Fibroblast of skin of left quadriceps (primary cell): ENCODE measurements at places on chromosomes 1 and 21.

- DNase-seq = no peak
Measured at GRCh38 chr1:87045761-87046304, 131.4 kb downstream of the HS2ST1 start.

DNA sequence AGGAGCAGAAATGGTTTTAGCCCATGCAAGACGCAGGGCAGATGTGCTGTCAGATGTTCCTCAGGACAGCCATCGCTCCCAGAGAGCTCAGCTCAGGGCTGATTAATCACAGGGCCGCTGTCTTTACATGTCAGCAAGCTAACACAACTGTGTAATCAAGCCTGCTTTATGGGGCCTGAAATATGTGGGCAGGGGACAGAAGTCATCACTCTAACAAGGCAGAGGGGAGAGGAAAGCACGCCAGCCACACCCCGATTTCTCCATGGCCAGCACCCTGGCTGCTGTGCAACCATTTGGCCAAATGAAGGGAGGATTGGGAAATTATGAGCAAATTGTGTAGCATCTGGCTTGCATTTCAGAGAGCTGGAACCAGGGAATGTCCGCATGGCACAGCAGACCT, 368.8 kb downstream of the NPHP4 start:
- DNase-seq = no peak

GRCh38 chr1:9494936-9495758, 44.1 kb upstream of the SLC25A33 start:
- peak; percentile 5 for DNase-seq

GRCh38 chr1:115725600-115725999, 42.9 kb downstream of the CASQ2 start:
- DNase-seq = no peak

- no peak for DNase-seq
Measured at GRCh38 chr1:80673935-80674597, 1126.7 kb upstream of the ADGRL2 start.

DNA sequence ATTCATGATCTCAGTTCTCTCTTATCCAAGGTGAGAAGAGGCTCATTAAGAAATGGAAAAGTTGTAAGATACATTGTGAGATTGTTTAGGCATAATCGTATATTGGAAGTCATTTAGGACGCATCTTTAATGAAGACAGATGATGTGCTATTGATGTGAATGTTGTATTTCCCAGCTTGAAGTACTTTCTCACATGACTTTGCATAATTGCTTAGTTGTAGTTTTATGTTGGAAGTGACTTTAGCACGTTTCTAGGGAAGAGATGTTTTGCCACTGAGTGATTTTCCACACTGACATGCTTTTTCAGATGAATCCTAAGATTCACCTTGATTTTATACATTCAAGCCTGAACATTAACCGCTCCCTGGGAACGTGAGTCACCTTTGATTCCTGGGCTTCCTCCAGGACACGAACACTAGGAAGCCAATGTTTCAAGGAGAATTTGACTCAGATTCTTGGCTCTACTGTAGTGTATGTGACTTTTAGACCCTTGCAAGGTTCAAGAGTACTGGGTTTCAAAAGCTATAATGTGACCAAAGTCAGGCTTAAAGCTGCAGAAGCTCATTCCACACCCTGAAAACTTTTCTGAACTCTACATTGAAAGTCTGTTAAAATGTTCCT, 27.9 kb downstream of the ANGEL2 start:
- DNase-seq = no peak

- DNase-seq = no peak
Measured at GRCh38 chr1:61173118-61173517, 90.8 kb downstream of the NFIA start.

DNA sequence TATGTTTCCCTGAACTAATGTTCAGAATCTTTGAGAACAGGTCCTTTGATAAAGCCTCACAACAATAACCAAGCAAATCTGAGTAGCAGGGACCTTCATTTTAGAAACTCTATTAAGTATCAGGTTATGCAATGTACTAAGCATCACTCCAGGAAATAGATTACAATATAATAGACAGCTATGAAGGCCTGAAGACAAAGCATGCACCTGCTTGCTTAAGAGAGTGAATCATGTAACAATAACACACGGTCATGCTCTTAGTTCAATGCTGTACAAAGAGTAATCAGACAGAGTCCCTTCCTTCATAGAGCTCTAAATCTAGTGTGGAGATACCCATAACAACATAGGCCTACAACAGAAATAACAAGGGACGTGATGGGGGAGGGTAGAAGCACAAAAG, 8.1 kb upstream of the CMPK1 start:
- DNase-seq = no peak

DNA sequence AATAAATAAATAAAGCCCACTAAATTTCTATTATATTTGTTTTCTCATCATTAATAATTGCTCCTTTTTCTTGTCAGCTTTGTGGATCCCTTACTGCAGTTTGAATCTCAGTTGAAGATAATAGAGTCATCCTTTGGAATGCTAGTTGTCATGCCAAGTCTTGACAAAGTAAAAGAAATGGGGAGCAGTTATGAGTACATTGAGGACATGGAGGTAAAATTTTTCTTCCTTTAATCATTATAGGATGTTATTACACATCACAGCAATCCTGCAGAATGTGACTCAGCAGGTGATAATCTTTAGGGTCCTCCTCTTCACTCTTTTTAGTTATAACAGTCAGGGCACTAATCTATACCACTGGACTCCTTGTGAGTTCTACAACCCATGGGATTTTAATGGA, 24.1 kb downstream of the MROH9 start:
- peak; percentile 27 for DNase-seq

GRCh38 chr1:89719502-89720306, 86.8 kb downstream of the LRRC8C start:
- DNase-seq = peak; percentile 48

DNA sequence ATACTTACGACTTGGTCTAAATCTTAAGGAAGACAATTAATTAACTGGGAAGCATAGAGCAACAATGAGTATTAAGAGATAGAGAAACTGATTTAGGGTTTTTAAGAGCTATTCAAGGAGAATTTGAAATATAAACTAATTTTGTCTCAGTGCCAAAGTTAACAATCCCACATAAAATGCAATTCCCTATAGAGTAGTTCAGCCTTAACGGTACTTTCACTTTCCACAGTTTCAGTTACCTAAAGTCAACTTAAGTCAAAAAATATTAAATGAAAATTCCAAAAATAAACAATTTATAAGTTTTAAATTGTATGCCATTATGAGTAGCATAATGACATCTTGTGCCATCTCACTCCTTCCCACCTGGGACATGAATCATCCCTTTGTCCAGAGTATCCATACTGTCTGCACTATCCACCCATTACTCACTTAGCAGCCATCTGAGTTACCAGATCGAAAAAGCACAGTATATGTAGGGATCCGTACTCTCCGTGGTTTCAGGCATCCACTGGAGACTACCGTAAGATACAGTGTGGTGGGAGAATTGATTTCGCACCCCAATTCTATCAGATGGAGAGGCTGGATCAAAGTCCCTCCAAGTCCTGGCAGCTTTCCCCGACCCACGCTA, 4.8 kb upstream of the SARS1 start:
- DNase-seq = no peak

DNA sequence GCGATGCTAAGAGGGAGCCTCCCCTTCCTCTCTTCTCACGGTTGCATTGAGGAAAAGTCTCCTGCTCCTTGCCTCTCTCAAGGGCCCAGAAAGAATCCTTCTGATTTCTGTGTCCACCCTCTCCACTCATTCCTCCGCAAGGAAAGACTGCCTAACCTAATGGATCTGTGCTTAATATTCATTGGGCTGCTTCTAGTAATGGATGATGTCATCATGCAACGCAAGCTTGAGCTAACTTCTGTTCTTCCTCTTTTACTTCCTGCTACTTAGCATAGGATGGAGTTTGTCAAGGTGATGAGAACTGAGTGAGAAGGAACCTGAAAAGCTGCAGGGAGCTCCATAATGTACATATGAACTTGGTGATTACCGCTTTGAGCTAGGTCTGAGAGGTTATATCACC, 35.2 kb upstream of the HMGB4 start:
- no peak for DNase-seq

DNA sequence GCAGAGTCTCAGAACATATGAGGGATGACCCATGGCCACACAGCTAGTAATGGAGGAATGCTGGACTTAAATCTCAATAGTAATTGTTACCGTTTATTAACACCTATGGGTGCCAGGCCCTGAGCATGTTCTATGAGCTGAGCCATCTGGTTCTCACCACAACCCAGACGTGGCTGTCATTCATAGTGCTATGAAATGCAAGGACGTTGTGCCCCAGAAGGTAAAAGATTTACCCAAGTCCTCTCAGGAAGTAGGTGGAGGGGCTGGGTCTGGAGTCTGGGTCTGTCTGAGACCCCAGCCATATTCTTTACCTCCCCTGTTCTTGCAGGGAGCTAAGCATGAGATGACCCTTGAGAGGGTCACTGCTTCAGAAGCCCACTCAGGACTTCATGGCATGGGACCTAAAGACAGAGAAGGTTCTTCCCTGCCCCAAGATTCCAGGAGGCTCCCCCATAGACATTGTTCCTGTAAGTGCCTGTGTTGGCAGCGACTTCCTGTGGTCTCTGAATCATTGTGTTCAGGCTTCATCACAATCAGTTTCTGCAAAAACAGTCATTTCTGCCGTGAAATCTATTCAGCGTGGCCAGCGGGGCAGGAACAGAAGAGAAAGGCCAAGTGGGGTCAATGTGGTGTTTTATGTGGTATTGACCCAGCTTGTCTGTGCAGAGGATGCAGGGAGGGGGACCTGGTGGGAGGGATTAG, 475.4 kb downstream of the PTPRU start:
- peak; percentile 35 for DNase-seq

- no peak for DNase-seq
Measured at GRCh38 chr1:198620951-198621824, 17.7 kb upstream of the PTPRC start.

GRCh38 chr21:35476621-35477395, 427.7 kb upstream of the RUNX1 start:
- DNase-seq = peak; percentile 69

DNA sequence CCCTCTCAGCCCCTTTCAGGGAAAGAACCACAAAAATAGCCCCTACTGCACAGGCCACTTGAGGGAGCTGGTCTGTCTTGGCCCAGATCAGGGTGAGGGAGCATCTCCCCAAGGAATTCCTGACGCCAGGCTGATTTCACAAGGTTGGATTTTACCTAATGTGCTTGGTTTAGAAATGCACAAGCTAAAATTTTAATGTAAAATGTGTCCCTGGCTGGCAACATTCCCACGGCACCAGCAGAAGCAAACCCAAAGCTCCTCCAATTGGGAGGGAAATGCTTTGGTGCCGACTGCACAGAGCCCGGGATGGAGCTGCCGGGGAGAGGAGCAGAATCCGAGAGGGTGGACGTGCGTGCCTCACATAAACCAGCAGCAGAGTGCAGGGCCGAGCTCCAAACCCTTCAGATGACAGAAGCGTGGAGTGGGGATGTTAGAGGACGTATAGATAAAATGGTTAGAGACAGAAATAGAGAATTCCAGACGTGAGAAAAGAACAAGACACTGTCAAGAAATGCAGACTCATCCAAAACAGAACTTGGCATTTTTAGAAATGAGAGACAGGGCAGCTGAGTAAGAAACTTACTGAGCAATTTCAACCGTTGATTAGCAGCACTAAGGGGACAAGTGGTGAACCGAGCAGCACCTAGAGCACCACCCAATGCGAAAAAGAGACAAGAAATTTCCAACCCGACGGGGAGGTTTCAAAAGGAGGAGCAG, 41.6 kb upstream of the TMEM52 start:
- no peak for DNase-seq

- DNase-seq = no peak
Measured at GRCh38 chr21:27315373-27315772, 348.5 kb upstream of the ADAMTS5 start.

DNA sequence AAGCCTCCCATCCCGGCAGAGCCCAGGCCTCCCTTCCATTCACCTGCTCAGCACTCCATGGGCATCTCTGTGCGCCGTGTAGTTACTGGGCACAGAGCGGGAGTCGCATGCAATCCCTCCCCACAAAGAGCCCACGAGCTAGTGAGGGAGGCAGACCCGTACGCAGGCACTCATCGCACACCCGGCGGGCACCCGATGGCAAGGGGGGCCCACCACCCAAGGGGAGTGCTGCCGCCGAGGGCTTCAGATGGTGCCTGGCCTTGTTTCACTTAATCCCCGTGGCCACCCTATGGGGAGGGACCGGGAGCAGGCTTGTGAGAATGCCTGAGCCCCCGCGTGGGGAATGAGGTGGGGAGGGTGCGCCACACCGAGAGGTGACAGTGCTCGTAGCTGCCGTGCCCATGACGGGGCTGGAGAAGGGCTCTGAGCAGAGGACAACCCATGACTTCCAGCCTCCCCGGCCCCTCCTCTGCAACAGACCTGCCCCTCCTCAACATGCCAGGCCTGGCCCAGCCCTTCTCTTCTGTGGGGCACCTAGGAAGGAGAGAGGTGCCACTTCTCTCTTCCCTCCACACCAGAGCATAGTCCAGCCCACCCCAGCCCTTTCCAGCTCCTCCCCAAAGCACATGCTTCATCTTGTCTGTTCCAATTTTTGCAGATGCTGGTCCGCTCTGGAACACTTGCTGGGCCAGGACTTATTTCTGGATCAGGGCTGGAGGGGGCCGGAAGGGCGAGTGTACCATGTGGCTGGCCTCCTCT, 30.2 kb upstream of the SELENON start:
- DNase-seq = no peak

DNA sequence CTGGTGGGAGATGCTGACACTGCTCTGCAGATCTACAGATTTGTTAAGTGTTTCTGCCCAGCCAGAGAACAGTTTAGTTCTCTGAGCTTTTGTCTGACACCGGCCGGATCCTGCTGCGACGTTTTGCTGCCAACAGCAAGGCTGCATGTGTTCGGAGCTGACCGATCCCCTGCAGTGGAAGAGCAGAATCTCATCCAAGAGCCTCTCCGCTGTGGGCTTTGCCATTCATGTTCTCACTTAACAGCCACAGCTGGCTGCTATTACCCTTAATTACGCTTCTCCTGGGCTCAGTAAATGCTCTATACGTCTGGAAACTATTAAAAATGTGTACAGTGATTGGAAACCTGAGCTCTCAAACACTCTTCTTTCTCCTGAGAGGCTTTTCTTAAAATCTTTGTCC, 105.3 kb downstream of the BCAR3 start:
- peak; percentile 76 for DNase-seq

DNA sequence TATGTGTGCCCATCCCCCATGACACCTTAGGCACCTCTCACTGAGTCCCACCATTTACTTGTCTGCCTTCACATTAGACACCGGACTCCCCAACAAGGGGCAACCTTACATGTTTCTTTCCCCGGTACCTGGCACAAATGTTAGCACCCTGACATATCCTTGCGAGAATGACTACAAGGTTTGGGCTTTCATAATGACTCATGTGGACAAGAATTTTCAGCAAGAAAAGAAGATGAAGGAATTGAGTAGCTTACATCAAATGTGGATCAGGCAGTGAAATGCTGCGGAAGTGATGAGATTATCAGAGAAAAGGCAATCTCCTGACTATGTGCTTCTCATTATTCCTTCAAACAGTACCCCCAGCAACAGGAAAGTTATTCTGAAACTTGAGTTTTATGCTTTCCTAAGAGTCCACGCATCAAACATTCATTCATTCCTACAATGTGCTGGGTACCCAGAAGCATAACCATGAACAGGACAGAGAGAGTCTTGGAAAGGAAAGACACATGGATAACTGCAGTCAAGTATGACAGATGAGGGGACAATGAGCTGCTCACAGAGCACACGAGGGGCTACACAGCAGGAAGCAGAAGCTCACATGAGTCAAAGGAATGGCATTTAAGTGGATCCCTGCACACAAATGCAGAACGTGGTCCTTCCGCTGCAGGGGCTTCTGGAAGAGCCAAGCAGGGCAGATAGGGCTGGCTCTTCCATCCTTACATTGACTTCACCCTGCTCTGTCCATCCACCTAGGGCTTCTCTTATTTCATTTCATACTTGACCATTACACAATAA, 112.1 kb downstream of the PCNX2 start:
- no peak for DNase-seq
